SHP77 (cell line): ENCODE measurements at places on chromosomes 16 and 17.
A peak's percentile ranks its signal among the peaks of the same experiment; 100 is the strongest.

- no peak for DNase-seq
Observed at GRCh38 chr16:2458887-2459646, 842 bp upstream of the TEDC2 start.

DNA sequence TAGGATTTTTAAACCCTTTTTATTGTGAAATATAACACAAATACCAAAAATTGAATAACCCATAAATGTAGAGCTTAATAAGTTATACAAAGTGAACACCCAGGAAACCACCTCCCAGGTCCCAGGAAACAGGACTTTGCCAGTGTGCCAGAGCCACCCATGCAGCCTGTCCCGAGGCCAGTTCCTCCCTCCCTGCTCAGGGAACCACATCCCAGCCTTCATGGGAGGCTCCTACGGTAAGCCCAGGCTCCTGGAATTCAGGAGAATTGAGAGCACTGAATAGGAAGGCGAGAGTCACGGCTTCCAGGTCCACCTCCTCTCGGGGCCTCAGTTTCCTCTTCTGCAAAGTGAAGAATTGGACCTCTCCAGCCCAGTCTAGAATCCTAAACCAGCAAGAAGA lies 178.2 kb downstream of the TMEM132E start:
- no peak for DNase-seq

GRCh38 chr17:6452471-6453266 lies 8.4 kb downstream of the PIMREG start:
- no peak for DNase-seq

DNA sequence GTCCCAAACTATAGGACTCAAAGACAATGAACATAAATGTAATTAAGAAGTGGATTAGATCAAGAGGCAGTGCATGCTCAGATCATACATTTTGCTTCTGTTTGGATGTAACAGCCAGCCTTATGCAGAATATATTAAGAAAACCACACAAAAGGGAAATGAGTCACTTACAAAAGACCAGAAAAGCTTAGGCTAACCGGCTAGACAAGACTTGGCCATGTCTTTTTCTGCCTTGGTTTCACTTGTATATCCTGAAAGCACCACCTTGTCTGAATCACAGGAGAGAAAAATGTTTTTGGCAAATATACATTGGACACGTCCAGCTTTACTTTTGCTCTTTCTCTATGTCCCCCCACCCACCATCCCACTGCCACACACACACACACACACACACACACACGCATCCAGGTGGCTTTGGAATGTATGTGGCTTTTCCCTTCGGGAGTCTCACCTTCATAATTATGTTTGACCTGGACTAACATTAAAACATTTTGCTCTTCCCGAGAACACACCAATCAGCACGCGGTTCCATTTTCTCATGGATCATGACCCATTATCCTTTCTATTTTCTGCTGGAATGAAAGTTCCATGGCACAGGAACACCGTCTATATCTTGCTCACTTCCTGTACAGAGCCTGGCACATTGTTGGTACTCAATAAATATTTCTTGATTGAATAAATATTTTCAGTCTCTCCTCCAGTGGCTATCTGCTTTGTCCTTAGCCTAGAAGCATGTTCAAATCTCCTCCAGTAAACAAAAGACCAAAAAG lies 64.6 kb downstream of the CDK5R1 start:
- DNase-seq, result no peak

GRCh38 chr16:49911430-49911829 lies 55.5 kb upstream of the ZNF423 start:
- no peak for DNase-seq

DNA sequence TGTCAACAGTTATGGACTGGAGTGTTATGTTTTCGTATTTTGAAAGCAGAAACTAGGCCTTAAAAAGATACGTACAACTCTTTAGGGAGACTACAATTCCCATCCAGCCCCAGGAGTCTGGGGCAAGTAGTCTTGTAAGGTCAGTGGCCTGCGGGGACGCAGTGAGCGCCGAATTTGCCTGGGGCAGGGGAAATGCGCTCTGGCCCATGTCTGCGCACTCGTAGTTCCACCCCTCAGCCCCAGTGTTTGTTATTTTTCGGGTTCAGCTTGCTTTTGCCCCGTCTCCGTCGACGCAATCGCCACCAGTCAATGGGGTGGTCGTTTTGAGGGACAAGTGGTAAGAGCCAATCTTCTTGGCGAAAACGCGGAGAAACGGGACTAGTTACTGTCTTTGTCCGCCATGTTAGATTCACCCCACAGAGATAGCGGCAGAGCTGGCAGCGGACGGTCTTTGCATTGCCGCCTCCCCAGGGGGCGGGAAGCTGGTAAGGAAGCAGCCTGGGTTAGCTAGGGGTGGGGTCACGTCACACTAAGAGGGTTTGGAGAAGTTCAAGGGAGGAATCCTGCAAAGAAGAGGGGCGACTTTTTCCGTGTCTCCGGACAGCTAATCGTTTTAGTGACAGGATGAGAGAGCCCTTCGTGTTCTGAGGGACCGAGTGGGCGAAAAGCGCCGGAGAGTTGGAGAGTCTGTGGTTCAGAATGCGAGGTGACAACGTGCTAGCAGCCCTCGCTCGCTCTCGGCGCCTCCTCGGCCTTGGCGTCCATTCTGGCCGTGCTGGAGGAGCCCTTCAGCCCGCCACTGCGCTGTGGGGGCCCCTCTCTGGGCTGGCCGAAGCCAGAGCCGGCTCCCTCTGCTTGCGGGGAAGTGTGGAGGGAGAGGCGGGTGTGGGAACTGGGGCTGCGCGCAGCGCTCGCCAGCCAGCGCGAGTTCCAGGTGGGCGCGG lies 1.1 kb upstream of the BRCA1 start:
- DNase-seq, result peak; percentile 14

DNA sequence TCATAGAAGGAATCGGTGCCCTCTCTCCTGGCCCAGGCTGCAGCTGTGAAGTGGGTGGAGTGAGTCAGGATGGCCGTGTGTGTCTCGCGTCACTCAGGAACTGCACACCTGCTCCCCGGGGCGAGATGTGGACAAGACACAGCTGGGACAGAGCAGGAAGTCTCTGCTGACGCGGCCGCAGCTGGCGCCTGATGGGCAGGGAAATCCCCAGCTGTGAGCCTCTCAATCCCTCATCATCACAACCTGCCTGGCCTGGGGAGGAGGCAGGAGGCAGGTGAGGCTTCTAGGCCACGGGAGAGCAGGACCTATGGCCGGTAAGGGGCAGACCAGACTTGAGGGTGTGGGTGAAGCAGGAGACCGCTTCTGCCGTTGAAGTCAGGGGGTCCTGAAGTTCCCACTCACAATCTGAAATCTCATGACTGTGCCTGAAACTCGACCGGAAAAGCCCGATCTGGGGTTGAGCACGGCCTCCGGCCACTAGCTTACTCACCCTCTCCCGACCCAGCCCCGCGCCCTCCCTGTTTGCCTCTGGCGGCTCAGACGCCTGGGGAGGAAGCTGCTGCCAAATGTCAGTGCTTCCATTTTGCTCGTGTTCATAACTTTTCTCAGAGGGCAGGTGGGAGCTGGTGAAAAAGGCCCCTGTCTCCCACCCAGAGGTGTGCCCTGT lies 1.1 kb upstream of the TRPV3 start:
- peak; percentile 95 for DNase-seq

- DNase-seq, result no peak
Observed at GRCh38 chr16:21164521-21165168, 6.2 kb downstream of the LDAF1 start.

DNA sequence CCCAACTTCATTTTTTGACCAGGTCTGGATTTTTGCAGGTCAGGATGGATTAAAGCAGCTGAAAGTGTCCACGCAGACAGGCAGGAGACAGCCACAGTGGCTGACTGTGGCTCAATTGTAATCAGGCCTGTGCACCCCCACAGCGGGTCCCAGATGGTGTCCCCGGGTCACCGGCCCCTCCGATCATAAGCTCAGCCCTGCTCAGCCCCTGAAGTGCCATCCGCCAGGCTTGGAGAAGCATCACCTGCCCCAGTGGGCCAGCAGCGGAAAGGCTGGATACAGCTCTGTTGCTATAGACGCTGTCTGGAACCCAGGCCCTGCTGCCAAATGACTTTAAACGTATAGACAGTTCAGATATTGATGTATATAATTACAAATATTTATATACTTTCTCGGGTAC lies 60.6 kb downstream of the RPH3AL start:
- no peak for DNase-seq

GRCh38 chr16:86669937-86670749 lies 91.8 kb downstream of the FOXL1 start:
- DNase-seq, result peak; percentile 6

- DNase-seq, result no peak
Observed at GRCh38 chr17:40496170-40496569, 5.3 kb downstream of the TNS4 start.

DNA sequence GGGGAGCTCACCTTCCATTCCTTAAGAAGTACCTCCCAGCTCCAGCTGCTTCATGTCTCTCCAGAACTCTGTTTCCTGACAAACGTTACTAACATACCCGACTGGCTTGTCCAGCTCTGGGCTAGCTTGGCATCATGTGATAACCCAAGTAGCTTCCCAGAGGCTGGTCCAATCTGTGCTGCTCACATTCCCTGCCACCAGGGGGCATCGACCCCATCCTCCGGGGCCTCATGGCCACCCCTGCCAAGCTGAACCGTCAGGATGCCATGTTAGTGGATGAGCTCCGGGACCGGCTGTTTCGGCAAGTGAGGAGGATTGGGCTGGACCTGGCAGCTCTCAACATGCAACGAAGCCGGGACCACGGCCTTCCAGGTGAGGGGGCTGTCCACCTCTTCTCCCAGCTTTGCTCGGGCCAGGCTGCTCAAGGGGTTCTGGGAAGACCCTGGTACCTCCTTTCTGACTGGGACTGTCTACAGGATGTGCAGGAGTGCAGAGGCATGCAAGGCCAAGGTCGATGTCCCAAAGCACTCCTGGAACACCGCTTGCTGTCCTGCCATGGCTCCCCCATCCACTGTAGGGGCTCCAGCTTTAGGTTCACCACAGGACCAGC lies 7.6 kb downstream of the EPX start:
- DNase-seq, result peak; percentile 42

- no peak for DNase-seq
Observed at GRCh38 chr17:76050538-76051467, 21.5 kb downstream of the SRP68 start.

DNA sequence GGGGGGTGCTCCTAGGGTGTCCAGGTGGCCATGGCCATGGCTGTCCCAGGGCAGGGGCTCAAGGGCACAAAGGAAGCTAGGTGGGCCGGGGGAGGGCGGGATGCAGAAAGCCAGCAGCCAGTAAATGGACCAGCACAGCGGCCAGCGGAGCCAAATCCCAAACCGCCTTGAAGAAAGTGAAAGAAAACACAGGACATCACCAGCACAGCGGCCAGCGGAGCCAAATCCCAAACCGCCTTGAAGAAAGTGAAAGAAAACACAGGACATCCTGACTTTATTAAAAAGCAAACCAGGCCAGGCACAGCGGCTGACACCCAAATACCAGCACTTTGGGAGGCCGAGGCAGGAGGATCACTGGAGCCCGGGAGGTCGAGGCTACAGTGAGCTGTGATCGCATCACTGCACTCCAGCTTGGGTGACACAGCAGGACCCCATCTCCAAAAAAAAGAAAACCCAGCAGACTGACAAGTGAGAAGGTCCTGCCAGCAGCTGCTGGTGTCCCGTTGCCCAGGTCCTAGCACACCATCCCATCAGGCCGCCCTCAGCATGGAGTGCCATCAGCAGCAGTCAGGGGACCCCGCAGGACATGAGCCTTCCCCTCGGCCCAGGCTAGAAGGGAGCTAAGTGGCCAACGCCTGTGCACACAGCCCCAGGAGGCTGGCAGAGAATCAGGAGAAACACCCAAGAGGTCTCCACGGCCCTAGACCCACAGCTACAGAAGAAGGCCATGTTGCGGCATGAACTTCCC lies 17.0 kb downstream of the SLC38A10 start:
- DNase-seq, result no peak

- DNase-seq, result no peak
Observed at GRCh38 chr17:8965394-8966168, at the start of gene PIK3R5. TSS of gene PIK3R5 (minus strand) at chr17:8965707. CDS start at chr17:8911494, 54,213 bp downstream.

- DNase-seq, result no peak
Observed at GRCh38 chr17:73510981-73511718, 133.1 kb downstream of the SDK2 start.

- DNase-seq, result no peak
Observed at GRCh38 chr17:11138023-11138422, 103.0 kb upstream of the SHISA6 start.

DNA sequence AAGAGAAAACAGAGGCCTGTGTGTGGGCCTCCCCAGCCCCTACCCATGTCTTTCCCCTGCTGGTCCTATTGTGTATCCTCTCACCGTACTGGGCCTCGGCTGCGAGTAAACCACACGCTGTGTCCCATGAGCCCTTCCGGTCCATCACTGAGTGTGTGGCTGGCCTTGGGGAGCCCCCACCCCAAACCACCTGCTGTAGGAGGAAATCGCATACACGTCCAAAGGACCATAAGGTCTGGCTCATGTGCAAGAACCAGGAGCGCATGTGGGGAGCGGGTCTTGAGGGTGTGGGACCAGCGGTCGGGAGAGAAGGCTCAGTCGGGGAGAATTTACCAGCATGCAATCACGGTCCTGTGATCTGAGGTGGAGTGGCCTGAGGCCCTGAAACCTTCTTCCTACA lies 38.4 kb upstream of the DNAH17 start:
- no peak for DNase-seq
